ENCODE measurements at places on chromosomes 11 and 22.

GRCh38 chr11:91654686-91655085 lies 569.9 kb upstream of the FAT3 start:
- no peak for DNase-seq

- no peak for DNase-seq
These were observed 109.2 kb downstream of the RAB38 start for GRCh38 chr11:88066090-88066489.

DNA sequence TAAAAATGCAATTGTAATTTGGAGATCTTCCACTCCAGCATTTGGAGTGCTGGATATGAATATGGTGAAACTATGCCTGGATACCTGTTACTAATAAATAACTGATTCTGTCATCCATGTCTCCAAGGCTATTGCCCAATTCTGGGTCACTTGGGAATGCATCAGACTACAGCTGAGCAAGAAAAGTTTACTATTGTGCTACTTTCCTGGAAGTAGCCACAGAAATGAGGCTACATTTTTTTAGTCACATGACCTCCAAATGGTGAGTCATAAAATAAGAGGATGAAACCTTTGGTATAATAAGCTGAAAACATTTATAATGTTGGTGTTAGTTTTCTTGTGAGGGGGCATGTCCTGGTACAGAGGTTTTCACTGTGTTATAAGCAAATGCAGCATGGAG lies 44.4 kb downstream of the DCDC1 start:
- DNase-seq: peak; percentile 14

DNA sequence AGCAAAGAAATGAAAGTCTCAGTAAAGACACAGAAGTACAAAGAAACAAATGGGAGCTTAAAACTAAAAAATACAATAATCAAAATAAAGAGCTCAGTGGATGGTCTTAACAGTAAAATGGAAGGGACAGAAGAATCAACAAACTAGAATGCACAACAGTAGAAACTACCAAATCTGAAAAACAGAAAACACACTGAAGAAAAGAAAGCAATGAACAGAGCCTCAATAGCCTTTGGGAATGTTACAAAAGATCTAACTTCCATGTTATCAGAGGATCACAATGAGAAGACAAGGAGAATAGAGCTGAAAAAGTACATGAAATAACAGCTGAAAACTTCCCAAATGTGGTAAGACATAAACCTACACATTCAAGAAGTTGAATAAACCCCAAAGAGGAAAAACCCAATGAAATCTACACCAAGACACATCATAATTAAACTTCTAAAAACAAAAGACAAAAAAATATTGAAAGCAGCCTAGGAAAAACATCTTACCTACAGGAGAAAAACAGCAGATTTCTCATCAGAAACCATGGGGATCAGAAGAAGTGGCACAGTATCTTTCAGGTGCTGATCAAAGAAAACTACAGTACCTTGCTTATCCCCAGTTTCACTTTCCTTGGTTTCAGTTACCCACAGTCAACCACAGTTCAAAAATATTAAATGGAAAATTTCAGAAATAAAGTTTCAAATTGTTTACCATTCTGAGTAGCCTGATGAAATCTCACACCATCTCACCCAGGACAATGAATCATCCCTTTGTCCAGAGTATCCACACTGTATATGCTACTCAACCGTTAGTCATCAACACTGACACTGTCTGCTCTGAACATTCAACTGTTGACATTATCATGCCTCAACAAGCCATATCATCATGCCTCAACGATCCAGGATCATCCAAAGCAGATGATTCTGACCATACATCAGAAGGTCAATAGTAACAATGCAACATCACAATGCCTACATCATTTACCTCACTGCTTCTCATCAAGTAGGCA lies 22.2 kb downstream of the RRAS2 start:
- DNase-seq: peak; percentile 70

GRCh38 chr11:106961048-106961447 lies 57.2 kb downstream of the GUCY1A2 start:
- DNase-seq: no peak

DNA sequence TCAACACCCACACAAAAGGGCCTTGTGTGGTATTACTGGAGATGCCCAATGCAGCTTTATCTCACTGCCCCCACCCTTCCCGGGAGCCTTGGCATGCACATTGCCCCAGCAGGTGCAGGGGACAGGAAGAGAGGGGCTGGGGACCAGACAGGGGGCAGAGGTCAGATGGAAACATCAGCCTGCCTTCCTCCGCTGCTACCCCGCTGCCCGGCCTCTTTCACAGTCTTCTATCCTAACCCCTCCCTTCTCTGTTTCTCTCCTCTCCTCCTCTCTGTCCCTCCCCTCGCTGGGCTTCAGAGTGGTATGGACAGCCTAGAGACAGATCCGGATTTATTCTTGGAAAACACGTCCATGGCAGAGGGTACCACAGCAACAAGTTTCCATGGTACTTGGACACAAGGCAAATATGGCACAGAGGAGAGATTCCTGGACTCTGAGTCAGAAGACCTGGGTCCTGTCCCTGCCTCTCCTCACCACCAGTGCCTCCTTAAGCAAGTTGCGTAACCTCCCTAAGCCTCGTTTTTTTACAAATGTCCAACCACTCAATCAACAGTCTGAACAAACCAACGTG lies 8.3 kb upstream of the IGSF9B start:
- DNase-seq: no peak

- no peak for DNase-seq
These were observed 23.0 kb downstream of the RNF121 start for GRCh38 chr11:71951741-71952310.

DNA sequence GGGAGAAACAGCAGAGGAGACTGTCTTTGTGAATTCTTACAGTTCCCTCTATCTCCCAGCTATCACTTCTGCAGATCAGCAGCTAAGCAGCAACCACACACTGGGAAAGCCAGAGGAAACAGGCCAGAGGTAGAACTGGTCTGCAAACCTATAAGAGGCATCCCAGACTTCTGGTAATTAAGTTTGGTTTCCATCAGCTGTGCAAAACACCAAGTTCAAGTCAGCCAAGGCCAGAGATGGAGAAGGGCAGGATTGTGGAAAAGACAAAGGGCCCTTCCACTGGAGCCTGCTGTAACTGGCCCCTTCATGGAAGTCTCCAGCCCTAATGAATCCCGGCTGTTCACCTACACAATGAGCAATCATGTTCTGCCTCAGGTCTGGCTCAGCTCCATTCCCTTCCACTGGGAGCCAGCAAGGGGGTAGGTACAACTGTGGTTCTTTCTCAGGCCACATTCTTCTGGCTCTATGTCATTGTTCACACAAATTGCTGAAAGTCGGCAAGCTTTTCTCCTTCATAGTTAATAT lies 4.6 kb upstream of the PAMR1 start:
- DNase-seq: no peak

GRCh38 chr22:24205438-24206195 lies 24.3 kb downstream of the SUSD2 start:
- peak; percentile 80 for DNase-seq

DNA sequence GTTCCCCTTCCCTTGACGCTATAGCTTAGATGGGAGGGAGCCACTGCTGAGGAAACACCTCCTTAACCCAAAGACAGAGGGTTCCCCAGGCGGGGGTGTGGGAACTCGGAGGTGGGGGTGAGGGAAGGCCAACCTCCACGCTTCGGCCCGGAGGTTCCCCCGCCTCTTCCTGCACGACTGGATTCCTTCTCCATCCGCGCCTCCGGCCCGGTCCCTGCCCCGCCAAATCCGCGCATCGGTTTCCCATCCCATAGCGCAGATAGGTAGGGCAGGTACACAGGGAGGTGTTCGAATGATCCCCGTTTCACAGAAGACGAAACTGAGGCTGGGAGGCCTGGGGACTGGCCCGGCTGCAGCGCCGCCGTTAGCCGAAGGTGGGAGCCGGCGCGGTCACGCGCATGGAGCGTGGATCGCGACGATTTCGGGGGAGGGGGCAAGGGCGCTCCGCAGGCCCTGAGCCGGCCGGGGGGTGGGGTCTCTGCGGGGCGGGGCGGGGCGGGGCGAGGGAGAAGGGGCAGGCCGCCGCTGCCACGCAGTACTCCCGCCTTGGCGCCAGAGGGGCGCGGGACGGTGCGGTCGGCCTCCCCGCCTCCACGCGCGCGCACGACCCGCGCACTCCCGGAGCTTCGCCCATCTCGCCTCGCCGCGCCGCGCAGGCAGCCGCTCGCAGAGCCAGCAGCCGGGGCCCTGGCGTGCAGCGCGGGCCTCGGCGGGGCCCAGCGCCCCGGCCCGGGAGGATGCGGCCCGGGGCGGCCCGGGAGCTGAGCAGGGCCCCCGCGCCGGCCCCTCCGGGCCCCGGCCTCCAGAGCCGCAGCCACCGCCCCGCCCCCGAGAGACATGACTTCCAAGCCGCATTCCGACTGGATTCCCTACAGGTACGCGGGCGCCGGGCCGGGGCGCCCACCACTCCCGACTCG lies at the start of gene TUB:
TUB (plus strand) TSS at position 538 of the 917 bp plus-strand sequence; CDS start at position 838, 300 bp downstream.
- no peak for DNase-seq
